ENCODE measurements at places on chromosomes 12 and 14. TPM values are rescaled to one million over a fixed set of nuclear protein-coding genes. Genes with fewer than 3 reads are reported as not detected.

Gene TAS2R13
- not detected for polyA plus RNA-seq

Gene FITM1
- polyA plus RNA-seq: 0.85 TPM

Gene RFX4
- polyA plus RNA-seq: not detected

Gene IRAK3
- 0.53 TPM for polyA plus RNA-seq

Gene OVCH1
- not detected for polyA plus RNA-seq

GRCh38 chr14:73784181-73784987, 67.2 kb upstream of the PTGR2 start:
- peaks cover 70% of the 10 kb centered on the region for H3K4me1 ChIP-seq
- H3K27me3 ChIP-seq: peaks cover 16% of the 10 kb centered on the region
- H3K27ac ChIP-seq: peak overlapping the region; percentile 98
- H3K36me3 ChIP-seq: no peaks in the 10 kb centered on the region
- no peak for DNase-seq
- H3K4me3 ChIP-seq: peak overlapping the region; percentile 58

- no peak for DNase-seq
- H3K36me3 ChIP-seq: peaks cover 33% of the 10 kb centered on the region
- peak overlapping the region; percentile 58 for H3K27ac ChIP-seq
- H3K27me3 ChIP-seq: no peaks in the 10 kb centered on the region
- peaks cover 5% of the 10 kb centered on the region for H3K4me1 ChIP-seq
Observed at GRCh38 chr14:73189651-73190050, 47.7 kb upstream of the PAPLN start.

- no peak for DNase-seq
- no peak overlapping the region for H3K4me3 ChIP-seq
- peaks cover 43% of the 10 kb centered on the region for H3K4me1 ChIP-seq
- no peaks in the 10 kb centered on the region for H3K36me3 ChIP-seq
Observed at GRCh38 chr14:104788873-104789663, 6.5 kb downstream of the AKT1 start.

- H3K4me1 ChIP-seq: no peaks in the 10 kb centered on the region
- H3K4me3 ChIP-seq: no peak overlapping the region
- no peak overlapping the region for H3K27ac ChIP-seq
- H3K36me3 ChIP-seq: no peaks in the 10 kb centered on the region
Observed at GRCh38 chr12:104784592-104784991, 173.5 kb downstream of the SLC41A2 start.

- H3K36me3 ChIP-seq: no peaks in the 10 kb centered on the region
- H3K27me3 ChIP-seq: peaks cover 2% of the 10 kb centered on the region
- no peaks in the 10 kb centered on the region for H3K4me1 ChIP-seq
- H3K4me3 ChIP-seq: no peak overlapping the region
- no peak for DNase-seq
Observed at GRCh38 chr14:56055511-56055910, 62.7 kb upstream of the PELI2 start.

DNA sequence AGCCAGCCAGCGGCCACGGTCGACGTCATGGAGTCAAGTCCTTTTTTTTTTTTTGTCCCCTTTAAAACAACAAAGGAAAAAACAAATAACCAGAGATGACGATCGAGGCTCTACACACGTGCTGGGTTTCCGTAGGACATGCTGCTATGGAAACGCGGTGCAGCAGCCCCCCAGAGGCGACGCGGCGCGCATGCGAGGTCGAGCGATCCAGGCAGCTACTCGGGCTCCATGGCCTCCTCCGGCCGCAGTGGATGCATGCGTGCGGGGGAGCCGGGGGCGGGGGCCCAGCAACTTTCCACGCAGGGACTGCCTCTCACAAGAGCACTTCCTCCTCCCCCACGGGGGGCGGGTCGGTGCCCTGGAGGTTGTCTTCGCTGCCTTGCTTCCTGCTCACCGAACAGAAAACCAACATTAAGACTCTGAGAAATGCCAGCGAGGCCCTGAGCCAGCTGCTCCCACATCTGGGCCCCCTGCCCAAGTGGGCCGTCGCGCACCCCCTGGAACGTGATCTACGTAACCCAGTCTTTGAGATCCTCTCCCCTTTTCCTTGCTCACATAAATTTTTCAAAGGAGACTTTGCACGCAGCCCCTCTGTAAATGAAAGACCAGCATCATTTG, 30.7 kb downstream of the P2RX4 start:
- peaks cover 7% of the 10 kb centered on the region for H3K36me3 ChIP-seq
- H3K4me1 ChIP-seq: peaks cover 30% of the 10 kb centered on the region
- H3K27ac ChIP-seq: peak overlapping the region; percentile 98
- peak overlapping the region; percentile 90 for H3K4me3 ChIP-seq
- peaks cover 7% of the 10 kb centered on the region for H3K27me3 ChIP-seq
